ENCODE measurements at places on chromosomes 1 and 21.

GRCh38 chr1:7207875-7208646 lies 422.8 kb downstream of the CAMTA1 start:
- peak; percentile 38 for DNase-seq

- no peak for DNase-seq
Observed at GRCh38 chr1:245983294-245983967, 523.6 kb downstream of the SMYD3 start.

- DNase-seq = no peak
Observed at GRCh38 chr1:26281091-26281958, 1.4 kb downstream of the SH3BGRL3 start.

GRCh38 chr1:75152092-75152491 lies 17.9 kb downstream of the LHX8 start:
- DNase-seq = no peak

GRCh38 chr1:245211035-245211749 lies 56.4 kb downstream of the KIF26B start:
- no peak for DNase-seq

All from inflammatory macrophage (primary cell).